ENCODE measurements at places on chromosomes 11 and 22.
A peak's percentile ranks its signal among the peaks of the same experiment; 100 is the strongest.

DNA sequence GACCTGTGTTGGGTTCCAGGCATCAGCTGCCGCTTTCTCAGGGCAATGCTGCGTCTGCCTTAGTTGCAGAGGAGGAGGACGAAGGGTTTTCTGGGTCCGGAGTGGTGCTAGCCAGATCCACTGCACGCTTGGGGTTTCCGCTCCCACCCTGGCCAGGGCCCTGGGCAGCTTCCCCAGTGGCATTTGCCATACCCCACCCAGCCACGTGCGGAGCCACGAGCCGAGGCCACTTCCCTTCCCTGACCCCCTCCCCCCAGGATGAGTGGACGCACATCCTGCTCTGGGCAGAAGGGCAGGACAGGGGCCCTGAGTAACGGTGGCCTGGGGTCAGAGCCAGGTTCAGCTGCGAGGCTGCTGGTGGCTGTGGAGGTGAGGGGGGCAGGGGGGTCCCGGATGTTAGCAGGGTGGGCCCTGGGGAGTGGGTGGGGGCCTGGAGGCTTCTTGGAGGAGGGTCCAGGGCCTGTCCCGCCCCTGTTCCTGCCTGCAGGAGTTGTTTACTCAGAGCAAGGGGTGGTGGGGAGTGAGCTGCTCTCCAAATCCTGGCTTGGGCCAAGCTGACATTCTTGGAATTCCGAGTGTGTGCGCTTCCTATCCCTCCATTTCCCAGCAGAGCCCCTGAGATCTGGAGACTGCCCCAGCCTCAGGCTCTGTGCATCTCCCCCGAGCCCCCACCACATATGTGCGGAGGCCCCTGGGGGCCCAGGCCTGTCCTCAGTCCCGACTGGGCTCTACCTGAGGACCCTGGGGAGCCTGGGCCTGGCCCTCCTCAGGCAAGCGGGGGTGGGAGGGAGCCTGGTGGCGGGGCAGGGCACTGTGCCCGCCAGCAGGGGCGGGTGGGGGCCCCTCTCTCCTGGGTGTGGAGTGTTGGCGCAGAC is 1.4 kb downstream of the TSPAN4 start:
- DNase-seq = no peak

DNA sequence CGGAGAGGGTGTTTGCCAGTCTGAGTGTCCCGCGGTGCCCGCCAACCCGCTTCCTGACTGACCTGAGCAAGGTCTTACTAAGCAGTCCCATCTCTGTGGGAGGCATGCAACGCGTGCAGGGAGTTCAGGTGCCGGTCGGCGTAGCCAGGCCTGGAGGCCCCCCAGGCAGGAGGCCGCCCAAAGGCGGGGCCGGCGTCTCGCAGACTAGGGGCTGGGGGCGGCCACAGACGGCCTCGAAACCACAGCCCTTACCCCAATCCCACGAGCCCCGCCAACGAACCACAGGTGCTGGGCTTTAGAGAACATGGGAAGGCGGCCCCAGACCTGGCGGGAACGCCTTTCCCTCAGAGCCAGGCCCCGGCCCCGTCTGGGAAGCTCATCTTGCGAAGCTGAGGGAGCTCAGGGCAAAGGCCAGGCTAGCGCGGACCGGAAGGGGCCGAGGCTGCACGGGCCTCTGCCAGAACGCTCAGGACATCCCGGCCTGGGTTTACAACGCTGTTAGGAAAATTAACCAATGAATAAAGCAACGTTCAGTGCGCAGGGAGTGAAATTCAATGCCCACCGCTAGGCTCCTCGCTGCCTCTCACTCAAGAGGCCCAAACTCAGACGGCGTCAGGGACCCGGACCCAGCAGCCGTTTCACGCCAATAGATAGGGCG is 2.1 kb upstream of the MTFP1 start:
- peak; percentile 79 for DNase-seq

DNA sequence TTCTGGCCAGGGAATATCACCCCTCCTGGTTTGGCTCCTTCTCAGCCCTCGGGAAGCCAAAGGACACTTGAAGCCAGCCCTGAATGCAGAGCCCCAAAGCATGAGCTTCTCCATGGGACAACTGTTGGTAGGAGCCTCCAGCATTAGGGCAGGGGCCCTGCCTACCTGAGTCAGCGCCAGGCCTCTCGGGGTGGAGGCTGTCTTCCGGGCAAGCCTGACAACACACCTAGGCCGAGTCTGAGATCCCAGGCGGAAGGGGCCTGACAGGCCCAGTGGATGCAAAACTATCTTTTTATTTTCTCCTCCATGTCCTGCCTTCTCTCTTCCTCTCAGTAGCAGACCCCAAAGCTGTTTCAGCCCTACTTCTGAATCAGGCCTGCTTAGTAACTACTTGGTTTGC is 27.6 kb downstream of the RCOR2 start:
- DNase-seq = no peak

- peak; percentile 71 for DNase-seq
Observed at GRCh38 chr22:26461188-26461810, 22.3 kb downstream of the HPS4 start.

DNA sequence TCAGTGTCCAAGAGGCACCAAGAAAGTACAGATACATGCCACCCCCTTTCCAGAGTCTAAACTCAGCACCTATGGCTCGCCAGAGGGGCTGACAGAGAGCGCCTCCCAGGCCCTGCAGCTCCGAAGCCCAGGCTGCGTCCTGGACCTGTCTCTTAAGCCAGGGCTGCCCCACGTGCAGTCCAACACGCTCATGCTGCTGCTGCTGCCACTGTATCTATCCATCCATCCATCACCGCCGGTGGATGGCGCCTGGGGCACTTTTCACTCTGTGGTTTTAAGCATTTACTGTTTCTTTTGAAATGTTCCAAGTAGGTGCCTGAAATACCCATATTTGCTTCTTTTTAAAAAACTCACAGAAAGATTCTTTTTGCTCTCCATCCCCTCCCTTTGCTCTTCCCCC is 41.8 kb downstream of the MACROD1 start:
- no peak for DNase-seq

GRCh38 chr22:21941921-21942320 is 10.7 kb downstream of the PPM1F start:
- no peak for DNase-seq

Data from stimulated activated CD8-positive, alpha-beta memory T cell treated with anti-CD3 and anti-CD28 coated beads, Interleukin-4, amount 100 ng/mL, for 48 hours (primary cell).